GDM1 (cell line): ENCODE measurements at places on chromosomes 1 and 21.

DNA sequence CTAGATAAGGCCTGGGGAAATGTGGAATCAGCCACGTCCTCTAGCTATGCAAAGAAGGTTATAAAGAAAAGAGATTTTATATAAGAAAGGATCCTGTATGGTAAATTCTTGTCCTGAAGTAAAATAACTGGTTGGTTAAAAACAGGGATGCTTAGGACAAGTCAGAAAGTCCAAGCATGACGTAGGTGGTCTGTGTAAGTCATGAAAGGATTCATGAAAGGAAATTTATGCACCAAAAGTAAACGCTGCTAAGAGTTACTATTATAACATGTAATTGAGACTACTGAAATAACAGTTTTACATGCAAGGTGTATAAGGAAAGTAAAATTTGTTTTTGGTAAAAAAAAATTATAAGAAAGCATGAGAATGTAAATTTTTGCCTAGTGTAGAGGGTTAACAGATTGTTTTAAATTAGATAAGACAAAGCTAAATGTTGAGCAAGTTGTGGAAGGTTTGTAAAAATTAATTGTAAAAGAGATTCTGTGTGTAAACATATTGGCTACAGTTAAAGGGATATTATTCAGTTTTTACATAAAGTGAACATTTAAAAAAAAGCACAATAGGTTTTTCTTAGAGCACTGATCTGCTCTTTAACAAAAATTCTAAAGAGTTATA, 43.9 kb downstream of the PIGK start:
- no peak for DNase-seq

- DNase-seq = no peak
These were observed 58.2 kb downstream of the FNBP1L start for GRCh38 chr1:93506126-93506525.

- no peak for DNase-seq
These were observed 1017.0 kb downstream of the MRPL39 start for GRCh38 chr21:24590261-24590660.

DNA sequence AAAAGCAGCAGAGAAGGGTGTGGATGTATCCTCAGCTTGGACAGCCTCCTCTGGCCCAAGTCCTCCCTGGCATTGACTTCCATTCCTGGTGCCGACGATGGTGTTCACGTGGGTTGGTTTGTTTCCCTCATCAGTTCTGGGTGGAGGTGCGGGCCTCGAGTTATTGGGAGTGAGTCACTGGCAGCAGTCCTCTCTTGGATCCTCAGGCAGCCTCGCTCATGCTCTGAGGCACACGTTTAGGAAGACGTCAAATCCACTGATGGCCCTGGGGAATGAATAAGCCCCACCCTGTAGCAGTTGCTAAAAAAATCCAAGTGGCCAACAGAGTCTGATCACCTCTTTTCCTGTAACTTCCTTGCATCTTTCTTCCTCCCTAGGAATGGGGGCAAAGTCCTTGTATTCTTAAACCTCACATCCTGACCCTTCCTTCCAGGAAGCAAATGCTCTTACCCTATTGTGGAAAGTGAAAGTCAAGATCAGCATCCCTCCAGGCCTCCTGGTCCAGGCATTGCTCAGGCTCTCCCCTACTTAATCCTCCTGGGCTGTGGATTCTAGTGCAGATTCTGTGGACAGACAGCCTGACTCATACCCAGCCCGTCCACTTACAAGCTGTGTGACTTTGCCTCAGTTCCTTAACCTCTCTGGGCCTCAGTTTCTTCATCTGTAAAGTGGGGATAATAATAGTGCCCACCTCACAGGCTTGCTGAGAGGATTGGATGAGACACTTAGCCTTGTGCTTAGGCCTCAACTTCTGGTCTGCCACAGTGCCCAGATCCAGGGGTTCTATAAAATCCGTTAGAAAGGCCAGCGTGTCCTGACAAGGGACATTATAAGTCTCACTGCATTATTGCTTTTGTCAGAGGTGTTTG, 111.1 kb downstream of the TLR5 start:
- DNase-seq = no peak

DNA sequence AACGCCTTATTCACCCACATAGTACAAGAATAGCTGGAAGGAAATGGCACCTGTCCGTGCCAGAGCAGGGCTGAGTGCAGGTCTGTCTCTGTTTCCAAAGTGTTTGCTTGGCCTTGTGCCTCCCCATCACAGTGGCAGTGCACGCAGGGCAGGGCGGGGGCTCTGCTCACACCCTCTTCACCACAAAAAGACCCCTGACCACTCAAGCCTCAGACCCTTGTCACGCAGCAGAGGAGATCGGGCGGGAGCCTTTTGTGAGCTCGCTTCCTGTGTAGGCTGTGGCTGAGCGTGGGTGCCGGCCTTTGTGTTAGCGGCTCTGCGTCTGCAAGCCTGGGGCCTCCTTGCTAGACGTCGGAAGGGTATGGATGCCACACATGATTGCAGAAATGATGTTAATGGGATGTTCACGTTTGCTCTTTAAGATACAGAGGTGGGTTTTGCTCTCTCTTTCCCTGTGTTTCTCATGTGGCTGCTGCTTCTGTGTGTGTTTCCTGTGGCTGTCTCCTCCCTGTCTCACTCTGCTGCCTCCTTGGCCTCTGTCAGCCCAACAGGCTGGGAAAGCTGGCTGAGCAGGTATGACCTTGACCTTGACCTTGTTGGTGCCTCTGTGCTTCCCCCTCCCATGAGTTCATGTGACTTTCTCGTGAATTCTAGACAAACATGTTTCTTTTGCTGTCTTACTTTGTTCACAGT, 45.4 kb downstream of the S100B start:
- DNase-seq = no peak

- no peak for DNase-seq
These were observed at the start of gene ESPN for GRCh38 chr1:6424619-6425593. Gene ESPN (plus strand): TSS chr1:6424776. CDS start chr1:6424956, 180 bp downstream.

DNA sequence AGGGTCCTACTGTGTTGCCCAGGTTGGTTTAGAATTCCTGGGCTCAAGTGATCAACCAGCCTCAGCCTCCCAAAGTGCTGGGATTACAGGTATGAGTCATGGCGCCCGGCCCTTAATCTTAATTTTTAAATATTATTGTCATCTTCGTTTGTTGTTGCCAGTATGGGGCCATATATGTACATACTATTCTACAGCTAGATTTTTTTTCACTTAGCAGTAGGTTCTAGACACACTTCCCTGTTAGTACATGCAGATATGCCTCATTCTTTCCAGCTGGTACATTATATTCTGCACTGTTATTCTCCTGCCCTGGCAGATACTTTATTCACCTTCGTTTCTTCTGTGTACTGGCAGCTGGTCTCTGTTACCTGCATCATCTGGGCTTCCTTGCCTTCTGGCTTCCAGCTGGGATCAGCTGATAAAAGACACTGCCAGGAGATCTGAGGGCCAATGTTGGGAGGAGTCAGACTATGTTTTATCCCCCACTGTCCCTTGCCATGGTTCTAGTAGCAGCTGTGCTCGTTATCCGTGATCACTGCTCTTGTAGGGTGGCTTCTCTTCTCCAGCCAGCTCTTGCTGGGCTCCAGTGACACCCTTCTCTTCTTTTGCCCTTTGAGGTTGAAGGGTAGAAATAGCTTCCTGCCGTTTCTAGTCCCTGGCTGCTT, 24.7 kb downstream of the ST3GAL3 start:
- DNase-seq = no peak

DNA sequence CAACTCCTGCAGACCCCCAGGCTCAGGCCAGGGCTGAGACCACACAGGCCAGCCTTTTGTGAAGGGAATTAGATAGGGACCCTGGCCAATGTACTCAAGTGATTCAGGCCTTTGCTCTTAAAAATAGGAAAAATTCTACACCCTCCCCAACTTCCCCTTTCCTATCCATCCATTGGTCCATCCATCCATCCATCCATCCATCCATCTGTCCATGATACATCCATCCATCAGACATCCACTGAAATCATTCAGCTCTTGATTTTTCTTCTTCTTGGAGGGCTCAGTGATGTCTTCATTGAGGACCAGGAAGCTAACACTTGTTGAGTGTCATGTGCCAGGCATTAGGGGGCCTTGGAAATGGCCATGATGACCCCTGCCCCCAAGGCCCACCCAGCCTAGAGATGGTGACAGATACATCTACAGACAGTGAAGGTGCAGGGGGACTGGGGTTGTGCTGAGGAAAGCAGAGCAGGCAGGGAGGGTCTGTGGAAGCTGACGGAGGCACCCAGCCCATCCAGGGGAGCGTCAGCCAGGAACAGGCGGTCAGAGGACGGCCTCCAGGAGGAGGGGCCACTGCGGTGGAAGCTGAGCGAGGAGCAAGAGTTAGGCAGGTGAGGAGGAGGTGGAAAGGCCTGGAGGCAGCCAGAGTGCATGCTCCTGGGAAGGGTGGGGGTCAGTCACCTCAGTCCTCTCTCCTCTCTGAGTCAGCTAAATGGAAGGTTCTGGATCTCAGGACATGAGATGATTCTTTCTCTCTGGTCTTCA, 81.9 kb downstream of the EPHB2 start:
- DNase-seq = no peak

- no peak for DNase-seq
These were observed 43.9 kb downstream of the FH start for GRCh38 chr1:241475671-241476070.

- no peak for DNase-seq
These were observed 119.7 kb downstream of the GDAP2 start for GRCh38 chr1:117809764-117810163.

DNA sequence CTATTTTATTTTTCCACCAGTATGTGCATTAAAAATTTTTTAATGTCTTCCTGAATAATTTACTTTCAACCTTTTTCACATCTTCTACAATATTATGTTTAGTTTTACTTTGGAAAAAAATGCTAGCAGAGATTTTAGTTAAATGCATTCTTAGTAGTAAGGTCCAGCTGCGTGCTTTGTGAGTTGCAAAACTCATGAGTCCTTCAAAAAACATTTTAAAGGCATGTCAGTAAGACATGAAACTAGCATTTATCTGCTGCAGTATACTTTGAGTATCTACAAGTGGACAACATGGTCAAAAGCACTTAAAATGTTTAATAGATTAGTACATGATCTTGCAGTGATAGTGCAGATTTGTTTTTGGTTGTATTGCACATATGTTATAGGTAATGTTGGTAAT, 139.0 kb downstream of the HS2ST1 start:
- DNase-seq = no peak

- DNase-seq = no peak
These were observed 130.7 kb upstream of the ZNF648 start for GRCh38 chr1:182192215-182192614.

GRCh38 chr1:247936415-247936814, 11.7 kb downstream of the OR2AJ1 start:
- DNase-seq = no peak

DNA sequence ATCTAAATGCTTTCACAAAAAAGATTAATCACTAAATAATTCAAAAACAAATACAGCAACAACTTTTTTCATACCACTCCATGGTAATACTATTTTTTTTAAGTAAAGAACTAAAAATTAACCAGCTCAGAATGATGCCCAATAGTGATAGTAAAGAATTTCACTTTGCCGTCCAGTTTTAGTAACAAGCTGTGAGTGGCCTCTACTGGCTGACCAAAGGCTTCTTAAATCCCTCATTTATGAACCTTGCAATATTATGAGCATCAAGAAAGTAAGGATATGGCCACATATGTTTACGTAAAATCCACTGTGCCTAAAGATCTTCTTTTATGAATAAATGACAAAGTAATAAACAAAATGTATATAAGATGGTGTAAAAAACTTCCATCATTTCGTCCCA, 108.6 kb downstream of the GPATCH2 start:
- DNase-seq = no peak

DNA sequence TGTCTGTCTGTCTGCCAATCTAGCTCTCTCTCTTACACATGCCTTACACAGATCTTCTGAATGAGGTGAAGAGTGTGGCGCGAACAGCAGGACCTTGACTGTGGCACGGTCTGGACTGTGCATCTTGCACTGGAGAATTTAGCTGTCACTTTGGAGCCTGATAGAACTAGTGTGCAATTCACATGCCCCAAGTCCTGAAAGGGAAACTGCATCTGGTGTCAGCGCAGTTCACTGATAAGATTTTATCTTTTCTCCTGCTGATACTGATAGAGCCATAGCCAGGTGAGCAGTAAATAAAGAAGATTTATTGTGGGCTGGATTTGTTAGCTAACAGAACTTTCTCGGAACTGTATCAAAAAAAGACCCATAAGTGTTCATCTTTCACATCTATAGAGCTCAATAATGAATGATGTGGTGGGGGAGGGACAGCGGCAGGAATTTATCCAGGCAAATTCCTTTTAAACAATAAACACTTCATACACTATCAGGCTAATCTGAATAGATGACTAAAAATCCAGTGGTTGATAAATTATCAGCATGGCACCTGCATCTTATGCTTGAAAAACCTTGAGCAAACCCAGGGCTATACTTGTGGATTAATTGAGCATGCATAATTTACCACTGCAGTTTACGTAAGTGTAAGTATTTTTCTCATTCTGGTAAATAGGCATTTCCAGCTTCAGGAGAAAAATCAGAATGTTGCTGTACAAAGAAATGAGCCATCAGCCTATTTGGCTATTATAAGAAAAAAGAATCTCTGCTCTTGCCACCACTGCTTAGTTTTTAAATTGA, 104.1 kb downstream of the NTNG1 start:
- DNase-seq = no peak

DNA sequence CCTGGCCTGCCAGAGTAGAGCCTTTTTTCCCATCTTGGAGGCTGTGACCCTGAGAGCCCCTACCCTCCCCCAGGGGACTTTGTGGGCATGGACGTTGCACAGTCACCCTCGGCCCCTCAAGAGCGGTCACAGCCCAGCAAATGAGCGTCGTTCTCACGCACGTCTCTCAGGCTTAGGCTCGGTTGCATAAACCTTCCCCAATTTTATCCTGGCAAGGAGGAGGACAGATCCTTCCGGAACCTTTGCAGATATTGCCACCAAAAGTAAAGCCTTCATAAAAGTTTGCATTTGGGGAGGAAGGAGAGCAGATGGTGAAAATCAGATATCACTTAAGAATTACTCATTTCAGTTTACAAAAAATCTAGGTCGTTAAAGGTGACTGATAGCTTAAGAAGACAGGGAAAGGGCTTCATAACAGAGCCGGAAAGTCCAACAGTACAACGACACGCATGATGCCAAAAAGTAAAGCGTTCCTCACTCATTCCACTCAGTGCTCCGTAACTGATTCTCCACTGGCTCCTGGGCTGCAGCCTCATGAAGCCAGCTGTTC, 29.3 kb downstream of the PDE9A start:
- no peak for DNase-seq

DNA sequence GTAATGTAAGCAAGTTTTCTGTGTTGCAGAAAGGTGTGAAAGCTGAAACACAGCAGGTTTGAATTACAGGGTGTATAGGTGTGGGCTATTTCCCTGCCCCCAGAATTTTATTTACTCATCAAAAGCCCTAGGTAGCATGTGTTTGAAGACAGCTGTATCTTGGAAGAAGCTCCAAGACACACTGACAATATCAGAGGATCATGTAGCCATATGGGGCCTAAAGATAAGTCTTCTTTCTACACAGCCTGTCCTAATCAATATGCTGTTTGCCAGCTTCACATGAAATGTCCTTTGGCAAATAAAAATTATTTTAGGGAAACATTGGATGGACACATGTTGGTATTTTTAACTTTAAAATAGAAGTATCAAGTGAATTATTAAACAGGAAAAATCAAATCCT, 17.5 kb upstream of the SUCO start:
- DNase-seq = no peak

- no peak for DNase-seq
These were observed 245.3 kb downstream of the DISC1 start for GRCh38 chr1:231871878-231872277.

GRCh38 chr1:203601716-203602309, 24.8 kb upstream of the ATP2B4 start:
- no peak for DNase-seq
